ENCODE measurements at places on chromosomes 4 and X.
A peak's percentile ranks its signal among the peaks of the same experiment; 100 is the strongest.

- peak overlapping the region; percentile 49 for H3K27ac ChIP-seq
- H3K4me3 ChIP-seq: peak overlapping the region; percentile 44
- H3K4me1 ChIP-seq: peaks cover under 1% of the 10 kb centered on the region
- peak; percentile 63 for DNase-seq
Observed at GRCh38 chrX:154369449-154370299, 4.8 kb downstream of the FLNA start.

GRCh38 chr4:7032596-7032995 lies 10.6 kb upstream of the TADA2B start:
- no peak overlapping the region for H3K27ac ChIP-seq
- H3K27me3 ChIP-seq: no peaks in the 10 kb centered on the region
- no peaks in the 10 kb centered on the region for H3K36me3 ChIP-seq
- DNase-seq: no peak

DNA sequence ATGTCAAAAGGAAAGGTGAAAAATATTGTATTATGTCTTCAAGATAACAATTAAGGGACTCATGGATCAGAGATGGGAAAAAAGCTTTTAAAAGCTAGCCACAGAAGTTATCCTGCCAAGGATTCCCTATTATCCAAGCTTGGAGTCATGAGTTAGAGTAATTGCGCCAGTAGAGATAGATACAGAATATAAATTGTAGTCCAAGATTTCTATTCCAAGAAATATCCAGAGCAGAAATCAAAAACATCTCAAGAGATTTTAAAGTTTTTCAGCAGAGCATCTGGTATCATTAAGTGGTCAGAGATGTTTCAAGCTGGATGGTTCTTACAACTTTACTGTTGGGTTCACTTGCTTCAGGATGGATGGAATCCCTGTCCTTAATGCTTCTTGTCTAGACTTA lies 186.7 kb downstream of the PCDH18 start:
- H3K27me3 ChIP-seq: no peaks in the 10 kb centered on the region
- H3K4me1 ChIP-seq: no peaks in the 10 kb centered on the region
- no peak overlapping the region for H3K27ac ChIP-seq
- H3K36me3 ChIP-seq: no peaks in the 10 kb centered on the region

DNA sequence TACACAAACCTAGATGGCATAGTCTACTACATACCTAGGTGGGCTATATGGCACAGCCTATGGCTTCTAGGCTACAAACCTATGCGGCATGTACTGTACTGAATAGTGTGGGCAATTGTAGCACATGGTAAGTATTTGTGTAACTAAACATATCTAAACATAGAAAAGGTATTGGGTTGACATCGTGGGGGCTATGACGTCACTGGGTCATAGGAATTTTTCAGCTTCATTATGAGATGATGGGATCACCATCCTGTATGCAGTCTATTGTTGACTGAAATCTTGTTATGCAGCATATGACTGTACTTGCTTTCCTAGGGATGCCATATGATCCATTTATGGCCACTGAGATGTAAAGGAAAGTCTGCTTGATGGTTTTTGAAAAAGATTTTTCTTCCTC lies 1.9 kb upstream of the EXOC1L start:
- no peaks in the 10 kb centered on the region for H3K27me3 ChIP-seq
- no peaks in the 10 kb centered on the region for H3K4me1 ChIP-seq
- H3K27ac ChIP-seq: no peak overlapping the region
- H3K36me3 ChIP-seq: no peaks in the 10 kb centered on the region
